ENCODE measurements at places on chromosomes 7 and 10. TPM values are rescaled to one million over a fixed set of nuclear protein-coding genes. Genes with fewer than 3 reads are reported as not detected.

DNA sequence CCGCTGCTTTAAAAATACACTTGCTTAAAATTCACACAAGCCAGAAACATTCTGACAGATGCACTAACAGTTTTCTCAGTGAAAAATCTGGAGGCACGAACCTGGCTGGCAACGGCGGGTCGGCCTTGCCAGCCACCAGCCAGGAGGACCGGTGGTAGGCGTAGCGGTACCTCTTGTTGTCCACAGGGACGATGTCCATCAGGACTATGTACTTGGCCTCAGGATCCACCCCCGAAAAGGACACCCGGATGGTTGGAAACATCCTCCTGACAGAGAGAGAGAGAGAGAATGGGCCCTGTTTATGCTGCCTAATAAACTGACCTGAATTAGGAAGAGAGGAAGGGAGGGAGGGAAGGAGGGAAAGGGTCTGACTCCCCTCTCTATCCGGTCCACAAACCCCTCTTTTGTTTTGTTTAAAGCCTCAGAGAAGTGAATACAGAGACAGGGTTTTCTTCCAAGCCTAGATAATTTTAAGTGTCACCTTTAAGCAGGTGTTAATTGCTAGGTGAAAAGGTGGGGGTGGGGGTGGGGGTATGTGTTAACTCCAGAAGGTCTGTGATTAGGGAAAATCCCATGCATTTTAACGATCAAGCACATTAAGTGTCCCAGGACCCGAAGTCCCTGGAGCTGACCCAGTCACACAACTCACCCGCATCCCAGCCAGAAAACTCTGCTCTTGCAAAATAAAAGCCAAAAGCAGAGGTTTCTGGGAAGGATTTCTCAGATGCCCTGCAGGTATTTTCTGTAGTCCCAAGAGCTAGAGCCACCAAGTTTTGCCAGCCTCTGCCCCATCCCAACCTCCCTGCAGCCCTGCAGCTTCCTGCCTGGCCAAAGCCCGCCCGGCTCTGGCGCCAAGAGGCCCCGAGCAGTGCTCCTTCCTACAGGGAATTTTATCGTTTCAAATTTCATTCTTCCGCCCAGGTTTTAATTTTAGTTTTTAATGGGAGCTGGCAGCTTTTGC lies 5.0 kb downstream of the TBX20 start:
- DNase-seq, result peak; percentile 36

GRCh38 chr7:11591943-11592342 lies 240.1 kb downstream of the THSD7A start:
- no peak for DNase-seq

Gene HMX2
- 1.4 TPM for total RNA-seq

DNA sequence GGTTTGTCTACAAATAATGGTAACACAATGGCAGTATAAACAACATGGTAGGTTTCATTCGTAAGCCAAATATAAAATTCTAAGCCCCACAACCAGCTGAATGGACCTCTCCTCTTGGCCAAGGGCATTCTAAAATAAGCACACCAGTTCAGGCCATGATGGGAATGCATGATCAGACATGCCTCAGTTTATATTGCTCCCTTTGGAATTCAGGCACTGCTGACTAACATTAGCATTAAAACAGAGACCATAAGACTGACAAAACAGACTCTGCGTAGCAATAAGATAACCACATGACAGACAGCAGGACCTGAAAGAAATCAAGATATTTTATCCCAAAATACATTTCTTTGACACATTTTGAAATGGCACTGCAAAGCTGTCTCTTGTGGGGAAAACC lies 125.8 kb downstream of the FAM107B start:
- DNase-seq, result no peak

Gene ANXA8
- not detected for total RNA-seq

Gene GIMAP7
- 0.37 TPM for total RNA-seq

GRCh38 chr7:41984888-41985287 lies 252.1 kb downstream of the GLI3 start:
- DNase-seq, result no peak

DNA sequence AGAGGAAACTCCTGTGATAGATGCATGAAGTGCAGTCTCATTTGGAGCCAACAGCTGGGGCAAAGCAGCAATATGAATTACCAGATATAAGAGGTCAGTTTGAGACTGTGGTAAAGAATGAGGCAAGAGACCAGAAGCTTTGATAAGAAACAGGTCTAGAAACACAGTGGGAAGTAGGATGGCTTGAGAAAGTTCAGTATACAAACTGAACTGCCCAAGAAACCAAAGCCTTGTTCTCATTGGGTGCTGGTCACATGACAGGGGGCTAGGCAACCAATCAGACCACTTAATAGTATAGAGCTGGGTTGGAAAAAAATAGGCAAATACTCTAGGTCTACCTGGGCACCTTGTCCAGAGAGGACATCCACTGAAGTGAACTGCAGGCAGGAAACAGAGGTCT lies 46.2 kb upstream of the PLCE1 start:
- no peak for DNase-seq

Gene SFTPA1
- 4.4 TPM for total RNA-seq

DNA sequence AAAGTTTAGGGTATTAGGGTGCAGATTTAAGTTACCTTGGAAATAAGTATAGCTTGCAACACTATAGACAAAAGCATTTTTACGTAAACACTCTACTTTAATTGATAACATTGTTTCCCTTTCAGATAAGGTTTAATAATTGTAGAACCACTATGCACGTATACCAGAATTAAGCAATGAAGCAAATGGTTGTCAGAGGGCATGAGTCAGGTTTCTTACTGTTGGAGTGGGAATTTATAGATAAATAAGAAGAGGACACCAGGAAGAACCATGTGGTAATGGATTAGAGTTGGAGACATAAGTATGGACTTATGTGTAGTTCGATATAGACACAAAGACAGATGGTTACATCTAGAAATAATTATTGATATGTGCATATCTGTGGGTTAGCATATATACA lies 355.6 kb downstream of the ETV1 start:
- DNase-seq, result no peak

DNA sequence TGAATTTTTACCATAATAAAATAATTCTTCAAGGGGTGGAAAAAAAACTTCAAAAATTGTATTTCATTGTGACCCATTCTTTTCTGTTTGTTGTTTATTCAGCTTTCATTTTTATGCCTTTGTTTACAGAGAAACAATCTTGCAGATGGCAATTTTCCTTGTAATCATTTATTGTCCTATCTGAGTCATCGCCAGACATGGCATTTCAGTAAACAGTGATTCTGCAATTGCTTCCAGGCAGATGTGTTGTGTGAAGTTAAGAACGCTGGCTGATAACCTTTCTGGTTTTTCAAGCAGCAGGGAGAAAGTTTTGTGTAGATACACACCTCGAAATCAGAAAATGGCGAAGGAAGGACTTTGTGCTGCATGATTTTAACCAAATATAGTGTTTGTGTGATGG lies 80.7 kb upstream of the RPA3 start:
- DNase-seq, result no peak

GRCh38 chr10:31381766-31382316 lies 62.8 kb downstream of the ZEB1 start:
- no peak for DNase-seq

- DNase-seq, result no peak
These were observed 15.4 kb downstream of the NRF1 start for GRCh38 chr7:129626896-129627295.

Gene FAM25C
- not detected for total RNA-seq
